ENCODE measurements at places on chromosomes 2 and 18.

DNA sequence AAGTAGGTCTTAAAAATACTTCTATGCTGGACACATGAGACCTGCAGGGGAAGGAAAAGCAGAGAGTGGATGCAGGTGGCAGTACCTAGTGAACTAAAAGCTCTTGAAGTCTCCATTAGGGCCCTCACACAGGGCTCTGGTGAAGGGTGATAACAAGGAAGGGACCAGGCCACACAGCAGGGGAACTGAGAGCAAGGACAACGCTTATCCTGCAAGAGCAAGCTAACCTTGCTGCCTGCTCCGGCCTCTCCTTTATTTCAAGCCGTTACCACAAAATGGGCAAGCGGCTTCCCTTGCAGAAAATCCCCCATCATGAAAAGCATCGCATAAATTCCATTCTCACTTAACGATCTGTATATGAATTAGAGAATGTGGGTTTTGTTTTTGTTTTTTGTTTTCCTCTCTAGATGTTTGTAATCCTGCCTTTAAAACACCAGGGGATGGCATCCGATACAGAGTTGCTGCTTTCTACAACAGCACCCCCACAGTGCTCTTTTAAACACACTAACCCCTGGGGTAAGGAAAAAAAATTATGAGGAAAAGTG, 64.5 kb downstream of the CACNB4 start:
- no peak for DNase-seq

GRCh38 chr18:22040533-22040932, 128.9 kb upstream of the GATA6 start:
- no peak for DNase-seq

DNA sequence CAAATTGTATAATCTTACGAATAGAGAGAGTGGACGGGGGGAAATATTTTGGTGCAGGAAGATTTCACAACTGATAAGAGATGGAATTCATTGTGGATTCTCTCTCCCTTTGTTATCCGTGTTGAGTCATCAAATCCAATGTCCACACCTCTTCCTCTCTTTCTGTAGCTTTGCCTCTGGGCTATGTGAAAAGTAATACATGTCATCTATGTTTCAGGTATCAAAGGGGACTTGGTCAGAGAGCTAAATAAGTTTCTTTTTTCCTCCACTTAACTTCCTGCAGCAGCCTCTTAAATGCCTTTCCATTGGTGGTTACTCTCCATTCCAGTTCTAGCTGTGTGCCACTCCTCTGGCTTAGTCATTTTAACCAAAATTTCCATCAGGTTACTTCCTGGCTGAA, 169.3 kb upstream of the NXPH2 start:
- DNase-seq = no peak

GRCh38 chr18:69844656-69845055, 103.0 kb downstream of the CD226 start:
- no peak for DNase-seq

GRCh38 chr2:145302886-145303285, 783.0 kb upstream of the ZEB2 start:
- no peak for DNase-seq

DNA sequence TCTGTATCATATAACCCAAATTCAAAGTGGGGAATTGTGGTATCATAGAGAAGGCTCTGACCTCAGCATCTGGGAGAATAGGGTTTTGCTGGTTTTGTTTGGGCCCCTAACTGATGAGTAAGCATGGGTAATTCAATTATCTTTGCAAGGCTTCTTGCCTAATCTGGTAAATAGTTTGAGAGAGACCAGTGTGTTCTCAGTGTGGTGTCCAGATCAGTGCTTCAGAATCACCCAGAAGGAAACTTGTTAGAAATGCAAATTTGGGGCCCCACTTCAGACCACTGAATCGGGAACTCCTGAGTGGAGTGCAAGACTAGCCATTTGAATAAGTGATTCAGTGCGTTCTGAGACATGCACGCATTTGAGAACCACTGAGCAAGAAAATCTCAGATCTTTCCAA, 282.7 kb downstream of the EPHA4 start:
- DNase-seq = no peak

DNA sequence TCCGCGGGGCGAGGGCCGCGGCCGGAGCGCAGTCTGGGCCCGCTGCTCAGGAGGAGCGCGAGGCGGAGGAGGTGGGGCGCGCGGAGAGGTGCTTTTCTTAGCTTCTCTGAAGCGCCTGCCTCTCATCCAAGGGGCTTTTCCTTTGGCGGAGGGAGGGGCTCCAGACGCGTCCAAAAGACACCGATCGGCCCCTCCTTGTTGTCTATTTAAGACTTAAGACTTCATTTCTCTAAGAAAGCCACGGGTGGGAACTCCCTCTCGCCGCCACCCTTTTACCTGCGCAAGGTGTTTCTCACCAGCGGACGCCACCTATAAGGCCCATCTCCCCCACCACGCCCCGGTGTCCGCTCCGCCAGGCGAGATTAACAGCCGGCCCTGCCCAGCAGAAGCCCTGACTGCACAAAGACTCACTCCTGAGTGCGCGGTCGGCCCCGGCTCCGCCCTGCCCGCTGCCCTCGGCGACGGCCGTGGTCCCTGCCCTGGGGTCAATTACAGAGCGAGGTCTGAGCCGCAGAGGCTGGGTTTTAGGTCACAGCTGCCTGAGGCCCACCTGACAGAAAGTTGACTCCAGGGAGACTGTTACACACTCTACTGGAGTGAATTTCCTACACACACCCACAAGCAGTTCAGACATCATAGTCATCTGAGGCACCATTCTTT, at the start of gene DSC2:
Gene DSC2 (minus strand): TSS at position 397 of the 660 bp plus-strand sequence. CDS start 450 bp downstream, outside the sequence.
- no peak for DNase-seq

DNA sequence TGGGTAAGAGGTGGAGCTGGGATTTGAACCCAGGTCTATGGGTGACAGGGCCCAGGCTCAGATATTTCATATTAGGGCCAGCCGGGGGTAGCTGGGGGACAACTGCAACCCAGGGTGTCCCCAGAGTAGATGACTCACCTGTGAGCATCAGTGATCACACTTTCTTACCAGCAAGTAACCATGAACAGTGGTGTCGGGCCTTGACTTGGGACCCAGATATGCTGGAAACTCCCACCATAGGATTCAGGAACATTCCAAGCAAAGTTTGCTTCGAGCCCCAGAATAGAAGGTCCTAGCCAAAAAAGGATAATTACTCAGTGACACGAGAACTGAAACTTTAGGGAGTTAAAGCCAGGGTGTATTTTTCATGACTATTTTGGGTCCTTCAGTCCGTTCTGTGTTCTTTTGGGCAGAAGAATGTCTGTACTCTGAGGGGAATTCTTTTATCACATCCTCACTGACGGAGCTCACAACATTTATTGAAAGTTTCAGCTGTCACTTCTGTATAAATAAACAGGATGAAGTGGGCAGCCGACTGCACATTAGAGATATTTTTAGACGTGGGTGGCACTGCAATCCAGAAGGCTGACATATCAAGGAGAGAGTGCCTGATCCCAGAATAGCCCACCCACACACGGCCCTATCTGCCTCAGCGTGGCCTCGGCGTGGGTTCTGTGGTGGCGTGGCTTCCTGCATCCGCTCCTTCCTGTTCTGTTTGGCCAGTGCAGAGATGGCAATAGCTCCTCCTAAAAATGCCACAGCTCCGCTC, 45.6 kb downstream of the RAMP1 start:
- peak; percentile 55 for DNase-seq

GRCh38 chr18:45728336-45729010, 4.5 kb downstream of the SLC14A1 start:
- no peak for DNase-seq

DNA sequence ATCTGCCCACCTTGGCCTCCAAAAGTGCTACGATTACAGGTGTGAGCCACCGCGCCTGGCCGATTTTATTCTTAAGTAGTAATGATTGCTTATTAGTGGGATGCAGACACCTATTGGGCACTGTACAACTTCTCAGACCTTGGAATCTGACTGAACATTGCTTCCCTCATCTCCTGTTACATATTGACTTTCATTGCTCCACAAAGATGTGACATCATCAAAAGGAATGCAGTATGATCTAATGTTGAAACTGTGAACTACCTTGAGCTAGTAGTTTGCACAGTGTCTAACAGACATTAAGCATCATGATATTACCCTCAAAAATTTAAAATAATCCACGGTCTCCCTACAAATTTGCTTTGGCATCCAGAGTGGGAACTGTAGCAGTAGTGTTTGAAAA, 109.8 kb upstream of the SIX2 start:
- no peak for DNase-seq

DNA sequence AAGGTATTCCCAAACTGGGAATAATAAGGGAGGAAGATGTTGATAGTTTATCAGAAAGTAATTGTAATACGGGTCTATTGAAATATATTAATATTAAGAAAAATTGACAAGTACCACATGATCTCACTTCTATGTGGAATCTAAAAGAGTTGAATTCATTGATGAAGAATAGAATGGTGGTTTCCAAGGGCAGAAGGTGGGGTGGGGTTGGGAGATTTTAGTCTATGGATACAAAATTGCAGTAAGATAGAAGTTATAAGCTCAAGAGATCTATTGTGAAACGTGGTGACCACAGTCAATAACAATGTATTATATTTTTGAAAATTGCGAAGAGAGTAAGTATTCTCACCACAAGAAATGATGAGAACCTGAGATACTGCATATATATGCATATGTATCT, 38.9 kb downstream of the COL3A1 start:
- no peak for DNase-seq

DNA sequence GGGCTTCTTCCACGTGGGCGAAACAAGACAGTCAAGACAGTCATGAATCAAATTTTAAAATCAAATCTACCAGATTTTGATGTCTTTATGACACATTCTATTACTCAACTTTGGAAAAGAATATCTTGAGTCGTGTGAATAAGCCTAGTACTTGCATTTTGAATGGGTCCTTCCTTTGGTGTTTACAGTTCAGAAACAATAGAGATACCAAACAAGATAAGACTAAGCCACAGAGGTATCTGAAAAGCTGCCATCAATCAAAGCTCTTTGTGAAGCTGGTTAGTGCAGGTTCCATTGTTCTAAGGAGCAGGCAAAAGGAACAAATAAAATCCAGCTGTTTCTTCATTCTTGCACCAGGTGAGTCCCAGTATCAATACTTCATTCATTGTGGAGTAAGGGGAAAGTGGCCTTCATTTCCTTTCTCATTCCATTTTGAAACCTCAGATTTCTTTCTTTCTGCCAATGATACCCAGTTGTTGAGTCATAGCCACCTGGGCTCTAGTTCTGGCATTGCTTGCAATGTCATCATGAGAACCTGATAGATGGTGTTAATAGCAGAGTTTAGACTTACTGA, 151.7 kb upstream of the L3MBTL4 start:
- DNase-seq = no peak

- no peak for DNase-seq
Measured at GRCh38 chr2:16023506-16024360, 83.4 kb downstream of the MYCN start.

- DNase-seq = no peak
Measured at GRCh38 chr2:202726070-202726469, 91.3 kb downstream of the FAM117B start.

- no peak for DNase-seq
Measured at GRCh38 chr2:237309416-237309815, 104.5 kb downstream of the COL6A3 start.

DNA sequence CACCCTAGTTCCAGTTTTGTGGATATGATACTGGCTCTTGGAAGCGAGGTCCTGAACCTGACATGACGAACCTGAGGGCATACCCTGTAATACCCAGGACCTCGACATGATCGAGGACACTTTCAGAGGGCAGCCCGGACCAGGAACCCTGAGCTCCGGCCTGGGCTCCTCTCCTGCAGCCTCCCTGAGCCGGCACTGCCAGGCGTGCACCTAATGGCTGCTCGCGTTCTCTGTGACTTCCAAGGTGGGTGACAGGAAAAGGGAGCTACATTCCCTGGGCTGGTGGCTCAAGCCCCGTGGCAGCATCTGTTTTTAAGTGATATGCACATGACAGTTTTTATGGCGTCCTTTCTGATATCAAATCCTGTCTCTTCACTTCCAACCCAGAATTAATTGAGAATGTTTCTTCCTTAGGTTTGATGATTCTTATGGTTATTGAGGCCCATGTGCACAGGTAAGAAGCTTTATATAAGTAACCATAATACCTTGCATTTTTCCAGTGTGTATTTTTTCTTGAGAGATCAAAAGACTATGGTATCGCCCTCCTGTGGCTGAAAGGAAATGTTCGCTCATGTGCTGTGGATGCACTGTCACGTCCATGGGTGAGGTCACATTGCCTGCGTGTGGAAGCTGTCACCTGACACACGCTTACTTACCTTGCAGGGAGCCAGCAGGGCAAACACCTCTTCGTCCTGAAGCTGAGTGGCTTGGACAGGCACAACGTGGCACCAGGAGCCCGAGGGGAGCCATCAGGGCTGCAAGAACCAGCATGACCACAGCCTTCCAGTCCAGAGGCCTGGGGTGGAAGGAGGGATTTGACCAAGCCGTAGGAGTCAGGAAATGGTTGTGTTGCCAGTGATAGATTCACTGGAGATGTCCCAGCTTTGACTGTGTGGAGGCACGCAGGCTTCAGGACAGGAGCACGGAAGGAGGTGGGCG, 367.4 kb upstream of the MYT1L start:
- DNase-seq = no peak

GRCh38 chr18:75915941-75916623, 488.6 kb upstream of the SMIM21 start:
- DNase-seq = no peak

DNA sequence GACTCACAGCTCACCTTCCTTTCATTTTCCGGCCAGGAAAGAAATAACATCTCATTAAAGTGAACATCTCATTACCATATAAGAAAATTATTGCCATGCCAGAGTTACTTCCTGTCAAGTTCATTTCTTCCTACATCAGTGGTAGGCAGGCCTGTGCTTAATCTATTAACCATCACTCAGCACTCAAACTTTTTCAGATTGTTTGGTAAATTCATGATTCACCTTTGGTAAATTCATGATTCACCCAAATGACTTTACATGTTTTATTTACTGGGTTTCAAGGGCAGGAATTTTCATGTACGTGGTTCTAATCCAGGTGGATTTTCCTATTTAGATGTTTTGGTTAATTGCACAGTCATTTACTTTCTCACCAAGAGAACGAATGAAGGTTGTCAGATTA, 116.5 kb downstream of the CSRNP3 start:
- no peak for DNase-seq

GRCh38 chr2:137888845-137889244, 75.4 kb upstream of the HNMT start:
- DNase-seq = no peak

- DNase-seq = peak; percentile 21
Measured at GRCh38 chr18:63207143-63207790, 112.3 kb downstream of the BCL2 start.

- DNase-seq = no peak
Measured at GRCh38 chr18:78998371-78999071, 18.9 kb downstream of the SALL3 start.

DNA sequence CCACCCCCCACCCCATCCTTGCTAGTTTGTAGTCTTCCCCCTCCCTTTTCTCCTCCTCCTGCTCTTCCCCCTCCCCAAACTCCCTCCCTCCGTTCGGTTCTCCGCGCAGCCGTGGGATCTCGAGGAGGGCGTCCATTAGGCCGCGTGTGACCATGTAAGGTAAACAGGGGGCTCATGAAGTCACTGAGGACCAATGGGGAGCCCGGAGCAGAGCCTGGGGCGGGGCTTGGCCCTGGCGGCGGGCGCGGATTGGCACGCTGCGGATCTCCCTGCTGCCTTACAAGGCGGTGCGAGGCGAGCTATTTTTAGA, 246 bp upstream of the KLF7 start:
- peak; percentile 99 for DNase-seq

Measured in stimulated activated naive B cell treated with anti-CD40 and anti-IgM and Interleukin-4, amounts not matched to agents 10 μg/mL and 1 μg/mL and 100 μg/mL, for 72 hours (primary cell).